Germinal center (tissue), 1 donor: ENCODE measurements at places on chromosomes 2 and 18.

DNA sequence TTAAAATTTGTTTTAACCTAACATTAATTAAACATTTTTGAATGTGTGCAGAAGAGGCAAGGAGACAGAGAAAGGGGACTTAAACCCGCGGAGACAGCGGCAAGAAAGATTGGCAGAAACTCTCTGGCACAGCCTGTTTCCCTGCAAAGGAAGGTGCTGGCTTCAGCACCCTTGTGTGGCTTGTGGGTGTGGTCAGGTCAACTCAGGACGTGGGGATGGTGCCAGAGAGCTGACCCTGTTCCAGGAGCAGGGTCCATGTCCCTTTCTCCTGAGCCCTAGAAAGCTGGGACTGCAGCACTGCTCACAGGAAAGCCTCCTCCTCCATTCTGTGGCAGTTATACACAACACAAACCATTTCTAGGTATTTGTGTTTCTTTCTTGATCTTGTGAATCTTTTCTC, 176.2 kb upstream of the ST6GAL2 start:
- no peak for DNase-seq

DNA sequence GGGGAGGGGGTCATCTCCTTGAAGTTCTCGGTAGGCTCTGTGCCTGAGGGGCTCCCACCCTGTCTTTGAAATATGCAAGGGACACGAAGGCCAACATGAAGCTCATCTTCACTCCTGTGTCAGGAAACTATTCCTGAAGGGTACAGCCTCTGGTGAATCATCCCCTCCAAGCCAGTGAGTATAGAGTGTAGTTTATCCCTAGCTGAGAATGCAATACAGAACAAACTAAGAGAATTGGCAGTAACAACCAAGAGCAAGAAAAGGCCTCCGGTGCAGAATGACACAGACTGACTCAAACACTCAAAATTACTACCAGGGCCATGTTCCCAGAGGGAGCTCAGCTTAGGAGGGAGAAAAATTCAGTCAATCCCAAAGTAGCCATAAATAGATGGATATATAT, 413.3 kb downstream of the BCL11A start:
- DNase-seq = no peak

GRCh38 chr18:23587220-23587642, 925 bp upstream of the NPC1 start:
- DNase-seq = no peak

GRCh38 chr2:2540406-2540805, 209.3 kb upstream of the MYT1L start:
- no peak for DNase-seq

DNA sequence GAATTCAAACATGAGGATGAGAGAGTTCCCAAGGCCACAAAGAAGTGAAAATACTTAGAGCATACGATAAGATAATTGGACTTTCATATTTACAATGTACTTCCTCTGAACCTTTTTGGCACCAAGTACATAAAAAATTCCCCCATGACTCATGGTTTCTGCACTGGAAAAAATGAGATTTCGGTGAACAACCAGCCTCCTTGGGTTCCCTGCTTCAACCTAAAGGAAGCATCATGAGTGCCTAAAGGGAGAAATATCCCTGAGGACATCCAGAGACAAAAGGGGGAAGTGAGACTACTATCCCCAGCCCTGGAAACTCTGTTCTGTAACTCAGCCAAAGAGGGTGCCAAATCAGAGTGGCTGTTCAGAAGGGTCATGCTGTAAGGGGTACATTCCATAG, 562.7 kb upstream of the SLC39A10 start:
- no peak for DNase-seq

GRCh38 chr2:220002251-220002650, 374.8 kb downstream of the SLC4A3 start:
- DNase-seq = no peak

DNA sequence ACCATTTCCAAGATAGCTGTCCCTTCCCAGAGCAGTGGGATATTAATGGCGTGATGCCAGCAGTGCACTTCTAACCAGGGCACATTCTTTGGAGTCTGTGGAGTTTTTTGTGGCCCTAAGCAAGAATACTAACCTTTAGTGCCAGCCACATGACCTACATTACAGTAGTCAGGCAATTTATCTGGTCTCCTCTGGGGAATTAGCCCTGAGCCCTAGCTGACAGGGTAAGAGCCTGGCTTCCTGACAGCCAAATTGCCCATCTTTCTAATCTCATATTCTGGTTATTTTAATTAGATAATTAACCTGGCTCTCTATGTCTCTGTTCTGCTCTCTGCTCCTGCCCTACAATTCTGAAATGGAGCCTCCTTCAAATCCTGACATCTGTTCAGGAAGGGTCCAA, 5.2 kb downstream of the PFN4 start:
- no peak for DNase-seq

- no peak for DNase-seq
These were observed 101.9 kb upstream of the NRP2 start for GRCh38 chr2:205580212-205580987.
